ENCODE measurements at places on chromosomes 13 and 19. TPM values are rescaled to one million over a fixed set of nuclear protein-coding genes. Genes with fewer than 3 reads are reported as not detected.

Gene ATXN8OS
- not detected for total RNA-seq

Gene RNF113B
- total RNA-seq = not detected

Gene SAFB
- total RNA-seq = 74.8 TPM

Gene ZIM2
- total RNA-seq = not detected

Gene CCDC159
- total RNA-seq = 9.8 TPM

Gene CHMP2A
- total RNA-seq = 140 TPM

Gene SPACA4
- total RNA-seq = not detected

Gene CALM3
- total RNA-seq = 374 TPM

Gene SLC10A2
- total RNA-seq = not detected

Gene KLK12
- total RNA-seq = not detected

Gene TEX26
- 0.44 TPM for total RNA-seq

Gene UGGT2
- 50.0 TPM for total RNA-seq

Gene MRPL54
- total RNA-seq = 21.8 TPM

Gene CYP4F2
- total RNA-seq = not detected

Gene FSD1
- total RNA-seq = 12.9 TPM

Gene ARHGEF1
- total RNA-seq = 37.5 TPM

Gene CGB7
- total RNA-seq = not detected

Gene BICRA
- 10.3 TPM for total RNA-seq

Gene ZNF776
- total RNA-seq = 12.4 TPM

Gene SCN1B
- 7.4 TPM for total RNA-seq
